Mesothelial cell of epicardium (in vitro differentiated cells): ENCODE measurements at places on chromosomes 7 and 10.

DNA sequence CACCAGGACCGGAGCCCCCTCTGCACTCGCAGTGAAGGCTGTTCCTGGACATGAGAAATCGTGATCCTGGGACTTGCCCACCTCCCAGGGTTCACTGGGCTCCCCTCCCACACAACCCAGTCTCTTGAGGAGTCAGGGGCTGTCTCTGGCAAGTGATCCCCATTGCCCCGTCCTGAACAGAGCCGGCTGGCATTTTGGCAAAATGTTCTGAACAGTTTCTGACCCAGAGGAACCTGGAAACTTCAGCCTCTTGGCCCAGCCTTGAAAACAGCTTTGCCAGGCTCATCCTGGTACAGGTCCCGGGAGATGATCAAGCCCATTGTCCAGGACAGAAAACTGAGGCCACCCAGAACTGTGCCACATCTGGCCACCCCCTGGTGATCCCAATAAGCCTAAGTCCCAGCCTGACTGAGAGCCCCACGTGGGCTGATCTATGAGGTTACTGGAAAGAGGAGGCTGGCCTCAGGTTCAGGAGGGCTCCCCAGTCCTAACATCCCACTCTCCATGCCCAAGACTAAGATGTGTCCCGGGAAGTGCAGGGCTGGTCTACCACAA lies 115.7 kb downstream of the OAT start:
- H3K27ac ChIP-seq = no peak overlapping the region
- DNase-seq = no peak
- H3K4me3 ChIP-seq = no peak overlapping the region
- H3K4me1 ChIP-seq = no peaks in the 10 kb centered on the region
- no peaks in the 10 kb centered on the region for H3K27me3 ChIP-seq

- H3K27me3 ChIP-seq = peaks cover 44% of the 10 kb centered on the region
- H3K36me3 ChIP-seq = no peaks in the 10 kb centered on the region
- peaks cover 11% of the 10 kb centered on the region for H3K4me1 ChIP-seq
- peak overlapping the region; percentile 60 for H3K4me3 ChIP-seq
- no peak for DNase-seq
- no peak overlapping the region for H3K27ac ChIP-seq
Measured at GRCh38 chr7:64947252-64948000, 43.4 kb downstream of the ZNF117 start.

DNA sequence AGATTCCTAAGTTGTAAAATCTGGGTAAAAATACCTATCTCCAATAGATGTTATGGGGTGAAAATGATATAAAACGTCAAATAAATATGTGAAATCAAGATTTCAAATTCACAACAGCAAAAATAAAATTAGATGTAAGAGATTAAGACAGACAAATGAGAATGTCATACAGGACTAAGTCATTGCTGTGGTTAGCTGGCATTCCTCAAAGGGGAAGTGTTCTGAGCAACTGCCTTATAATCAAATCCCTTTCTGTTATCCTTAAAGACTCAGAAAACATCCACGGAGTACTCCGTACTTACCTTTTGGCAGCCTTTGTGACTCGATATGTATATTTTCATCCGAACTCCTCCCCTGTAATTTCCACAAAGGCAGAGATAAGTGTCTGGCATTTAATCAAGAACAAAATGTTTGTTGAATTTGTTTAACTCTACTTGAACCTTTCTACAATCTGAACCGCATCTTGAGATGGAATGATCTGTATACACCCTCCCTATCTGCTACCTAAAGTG lies 559.6 kb downstream of the GATA3 start:
- peak overlapping the region; percentile 54 for H3K27ac ChIP-seq
- H3K36me3 ChIP-seq = peaks cover 4% of the 10 kb centered on the region
- no peak for DNase-seq

DNA sequence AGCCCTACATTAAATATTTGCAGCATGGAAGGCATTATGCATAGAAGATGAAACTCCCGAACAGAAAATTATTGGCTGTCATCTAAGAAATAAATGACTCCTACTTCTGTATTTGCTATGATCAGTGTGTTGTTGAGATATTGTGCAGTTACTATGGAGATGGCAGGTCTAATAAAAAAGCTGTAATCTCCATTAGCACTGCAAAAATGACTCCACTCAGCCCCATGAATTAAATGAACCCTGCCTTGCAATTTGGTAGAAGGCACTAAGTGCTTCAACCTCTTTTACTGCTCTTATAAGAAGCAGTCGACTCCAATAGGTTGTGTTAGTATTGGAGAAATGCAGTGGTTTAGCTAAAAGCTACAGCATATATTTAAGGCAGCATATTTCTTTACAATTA lies 290.0 kb upstream of the PHYHIPL start:
- H3K4me1 ChIP-seq = peaks cover 38% of the 10 kb centered on the region
- no peaks in the 10 kb centered on the region for H3K27me3 ChIP-seq

DNA sequence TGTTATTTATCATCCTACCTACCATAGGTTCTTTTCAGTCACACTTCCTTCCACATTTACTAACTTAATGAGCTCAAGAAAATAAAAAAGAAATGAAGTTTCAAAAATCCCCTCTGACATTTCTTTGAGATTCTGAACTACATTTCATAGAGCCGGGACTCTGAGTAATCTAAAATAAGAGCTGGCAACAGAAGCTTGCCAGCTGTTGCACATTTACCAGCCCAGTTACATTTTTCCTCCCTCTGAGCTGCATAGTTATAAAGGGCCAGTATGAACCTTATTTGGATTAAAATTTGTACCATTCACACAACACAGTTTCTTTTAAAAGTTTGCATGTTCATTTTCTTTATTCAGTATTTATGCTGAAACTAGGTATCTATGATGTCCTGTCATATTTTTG lies 119.5 kb upstream of the CAV2 start:
- H3K4me3 ChIP-seq = no peak overlapping the region
- H3K4me1 ChIP-seq = peaks cover 5% of the 10 kb centered on the region
- no peak for DNase-seq
- H3K27me3 ChIP-seq = no peaks in the 10 kb centered on the region
- no peaks in the 10 kb centered on the region for H3K36me3 ChIP-seq

DNA sequence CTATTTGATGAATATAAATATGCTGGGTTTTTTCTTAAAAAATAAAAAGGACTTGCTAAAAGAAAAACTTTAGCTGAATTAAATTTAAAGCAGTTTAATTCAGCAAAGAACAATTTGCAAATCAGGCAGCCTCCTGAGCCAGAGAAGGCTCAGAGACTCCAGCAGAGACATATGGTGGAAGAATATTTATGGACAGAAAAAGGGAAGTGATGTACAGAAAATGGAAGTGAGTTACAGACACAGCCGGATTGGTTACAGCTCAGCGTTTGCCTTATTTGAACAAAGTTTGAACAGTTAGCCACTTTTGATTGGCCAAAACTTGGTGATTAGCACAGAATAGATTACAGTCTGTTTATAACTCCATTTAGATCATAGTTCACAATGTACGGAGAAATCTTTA lies 110.3 kb downstream of the GAD2 start:
- no peaks in the 10 kb centered on the region for H3K27me3 ChIP-seq
- peaks cover 2% of the 10 kb centered on the region for H3K4me1 ChIP-seq
- no peaks in the 10 kb centered on the region for H3K36me3 ChIP-seq
- DNase-seq = no peak

DNA sequence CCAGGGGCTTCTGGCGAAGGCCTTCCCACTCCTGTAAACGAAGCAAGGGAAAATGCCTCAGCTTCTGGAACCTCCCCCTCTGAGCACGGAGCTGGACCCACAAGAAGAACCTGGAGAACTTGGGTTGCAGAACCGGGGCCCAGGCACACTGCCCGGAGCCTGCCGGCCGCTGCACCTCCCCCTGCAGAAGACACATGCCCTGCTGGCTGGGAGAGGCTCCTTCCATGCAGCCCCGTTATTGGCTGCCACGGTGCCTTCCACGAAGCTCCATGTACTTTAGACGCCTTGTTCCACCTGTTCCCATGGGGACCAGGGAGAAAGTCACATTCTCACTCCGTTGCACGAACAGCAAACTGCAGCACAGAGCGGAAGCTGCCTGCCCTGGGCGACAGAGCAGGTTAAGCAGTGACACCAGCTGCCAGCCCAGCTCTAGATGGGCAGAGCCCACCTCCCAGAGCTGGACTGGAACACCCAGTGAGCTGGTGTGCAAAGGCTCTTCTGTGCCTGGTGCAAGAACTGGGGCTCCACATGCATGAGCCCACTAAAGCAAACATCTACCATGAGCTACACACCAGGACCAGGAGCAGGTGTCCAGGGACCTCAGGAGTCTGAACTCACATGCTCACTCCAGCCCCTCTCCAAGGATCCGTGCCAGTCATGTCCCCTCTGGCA lies 70.1 kb downstream of the TNS3 start:
- H3K27me3 ChIP-seq = no peaks in the 10 kb centered on the region
- H3K27ac ChIP-seq = peak overlapping the region; percentile 86
- peaks cover 45% of the 10 kb centered on the region for H3K4me1 ChIP-seq
- no peak for DNase-seq

DNA sequence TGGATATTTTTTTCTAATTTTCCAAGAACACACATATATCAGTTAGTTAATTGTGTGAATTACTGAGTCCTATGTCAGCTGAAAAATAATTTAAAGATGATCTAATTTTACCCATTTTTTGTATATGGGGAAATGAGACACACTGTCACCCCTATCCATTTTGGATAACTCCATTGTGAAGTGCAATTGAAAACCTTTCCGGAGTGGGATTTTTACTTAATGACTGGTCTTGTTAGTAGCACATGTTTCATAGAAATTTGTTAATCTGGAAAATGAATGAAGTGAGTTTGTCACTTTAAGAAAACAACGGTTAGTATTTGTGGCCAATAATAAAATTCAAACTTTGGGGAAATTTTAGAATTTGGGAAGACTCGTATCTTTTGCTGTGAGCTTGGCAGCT lies 2.0 kb downstream of the GARS1 start:
- peaks cover 25% of the 10 kb centered on the region for H3K36me3 ChIP-seq
- peak overlapping the region; percentile 98 for H3K4me3 ChIP-seq
- no peaks in the 10 kb centered on the region for H3K27me3 ChIP-seq
- peaks cover 25% of the 10 kb centered on the region for H3K4me1 ChIP-seq
- peak overlapping the region; percentile 98 for H3K27ac ChIP-seq
- DNase-seq = no peak

- H3K4me3 ChIP-seq = peak overlapping the region; percentile 85
- peaks cover 36% of the 10 kb centered on the region for H3K4me1 ChIP-seq
- no peaks in the 10 kb centered on the region for H3K36me3 ChIP-seq
- no peak overlapping the region for H3K27ac ChIP-seq
- peaks cover 24% of the 10 kb centered on the region for H3K27me3 ChIP-seq
Measured at GRCh38 chr10:22314852-22315251, 1.3 kb upstream of the COMMD3 start.

- H3K4me1 ChIP-seq = peaks cover 5% of the 10 kb centered on the region
- DNase-seq = no peak
- no peak overlapping the region for H3K27ac ChIP-seq
- H3K36me3 ChIP-seq = no peaks in the 10 kb centered on the region
- no peaks in the 10 kb centered on the region for H3K27me3 ChIP-seq
Measured at GRCh38 chr10:107813451-107814162, 649.1 kb upstream of the SORCS1 start.

GRCh38 chr10:123585477-123586445 lies 80.4 kb upstream of the GPR26 start:
- H3K36me3 ChIP-seq = no peaks in the 10 kb centered on the region
- peaks cover 60% of the 10 kb centered on the region for H3K27me3 ChIP-seq
- H3K4me3 ChIP-seq = no peak overlapping the region
- H3K4me1 ChIP-seq = peaks cover 4% of the 10 kb centered on the region
- no peak for DNase-seq

DNA sequence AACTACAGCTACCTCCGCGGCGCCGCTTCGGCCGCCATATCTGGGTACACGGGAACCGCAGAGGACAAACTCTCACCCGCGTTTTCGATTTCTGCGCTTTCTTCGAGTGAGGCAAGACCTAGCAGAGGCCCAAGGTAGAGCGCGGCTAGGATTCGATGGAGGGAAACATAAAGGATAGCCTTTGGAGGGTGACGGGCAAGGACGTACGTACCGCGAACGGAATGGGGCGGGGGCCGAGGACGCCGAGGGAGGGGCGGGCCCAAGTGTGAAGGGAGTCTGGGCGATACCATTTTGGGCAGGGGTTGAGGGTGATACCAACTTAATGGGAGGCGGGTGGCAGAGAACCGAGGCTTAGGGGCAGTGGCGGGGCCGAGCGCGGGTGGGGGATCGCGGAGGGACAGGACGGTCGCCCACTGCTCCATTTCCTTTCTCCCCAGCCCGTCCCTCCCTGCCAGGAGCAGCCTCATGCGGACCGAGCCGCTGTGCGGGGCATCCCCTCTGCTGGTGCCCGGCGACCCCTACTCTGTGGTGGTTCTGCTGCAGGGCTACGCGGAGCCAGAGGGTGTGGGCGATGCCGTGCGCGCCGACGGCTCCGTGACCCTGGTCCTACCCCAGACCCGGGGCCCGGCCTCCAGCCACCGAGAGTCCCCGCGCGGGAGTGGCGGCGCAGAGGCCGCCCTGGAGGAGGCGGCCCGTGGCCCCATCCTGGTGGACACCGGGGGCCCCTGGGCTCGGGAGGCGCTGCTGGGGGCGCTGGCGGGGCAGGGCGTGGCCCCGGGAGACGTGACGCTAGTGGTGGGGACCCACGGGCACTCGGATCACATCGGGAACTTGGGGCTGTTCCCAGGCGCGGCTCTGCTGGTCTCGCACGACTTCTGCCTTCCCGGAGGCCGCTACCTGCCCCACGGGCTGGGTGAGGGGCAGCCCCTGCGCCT lies at the start of gene MBLAC1:
Gene MBLAC1, plus strand, starts transcription at position 37 of the 935 bp plus-strand sequence. Its CDS starts 429 bp downstream, at position 466.
- peaks cover 20% of the 10 kb centered on the region for H3K4me1 ChIP-seq
- no peaks in the 10 kb centered on the region for H3K27me3 ChIP-seq

GRCh38 chr10:44990965-44991364 lies 9.8 kb upstream of the ZNF22 start:
- peaks cover 2% of the 10 kb centered on the region for H3K36me3 ChIP-seq
- peaks cover 56% of the 10 kb centered on the region for H3K4me1 ChIP-seq
- peak; percentile 35 for DNase-seq

DNA sequence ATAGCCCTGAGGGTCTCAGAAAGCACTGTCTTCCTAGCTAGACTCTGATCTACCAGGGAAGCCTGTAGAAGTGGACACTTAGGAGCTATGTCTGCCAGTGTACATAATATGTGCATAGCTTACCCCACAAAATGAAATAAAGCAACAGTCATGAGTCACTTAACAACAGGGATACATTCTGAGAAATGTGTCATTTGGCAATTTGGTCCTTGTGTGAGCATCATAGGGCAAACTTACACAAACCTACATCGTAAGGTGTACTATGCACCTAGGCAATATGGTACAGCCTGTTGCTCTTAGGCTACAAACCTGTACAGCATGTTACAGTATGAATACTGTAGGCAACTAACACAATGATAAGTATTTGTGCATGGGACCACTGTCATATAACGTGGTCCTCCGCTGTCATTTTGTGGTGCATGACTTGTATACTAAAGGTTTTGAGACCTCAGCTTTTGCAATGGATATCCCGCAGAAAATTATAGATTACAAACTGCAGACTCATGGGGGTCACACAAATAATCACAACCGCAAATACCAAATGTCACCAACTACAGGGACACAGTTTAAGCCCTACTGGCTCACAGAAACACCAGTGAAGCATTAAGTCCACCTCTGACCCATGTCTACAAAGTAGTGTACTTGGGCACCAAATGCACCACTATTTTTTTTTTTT lies 1.7 kb downstream of the URGCP start:
- H3K4me3 ChIP-seq = peak overlapping the region; percentile 95
- H3K36me3 ChIP-seq = no peaks in the 10 kb centered on the region
- H3K27me3 ChIP-seq = no peaks in the 10 kb centered on the region
- no peak for DNase-seq
- no peak overlapping the region for H3K27ac ChIP-seq
